Fibroblast of skin of right quadriceps (primary cell): ENCODE measurements at places on chromosomes 2 and 18.
A peak's percentile ranks its signal among the peaks of the same experiment; 100 is the strongest.

- no peak for DNase-seq
These were observed 7.9 kb downstream of the PMAIP1 start for GRCh38 chr18:59907660-59908059.

GRCh38 chr2:20578895-20579825 lies 71.7 kb downstream of the HS1BP3 start:
- DNase-seq = peak; percentile 98

- DNase-seq = no peak
These were observed 15.9 kb downstream of the CAPG start for GRCh38 chr2:85394261-85394681.

DNA sequence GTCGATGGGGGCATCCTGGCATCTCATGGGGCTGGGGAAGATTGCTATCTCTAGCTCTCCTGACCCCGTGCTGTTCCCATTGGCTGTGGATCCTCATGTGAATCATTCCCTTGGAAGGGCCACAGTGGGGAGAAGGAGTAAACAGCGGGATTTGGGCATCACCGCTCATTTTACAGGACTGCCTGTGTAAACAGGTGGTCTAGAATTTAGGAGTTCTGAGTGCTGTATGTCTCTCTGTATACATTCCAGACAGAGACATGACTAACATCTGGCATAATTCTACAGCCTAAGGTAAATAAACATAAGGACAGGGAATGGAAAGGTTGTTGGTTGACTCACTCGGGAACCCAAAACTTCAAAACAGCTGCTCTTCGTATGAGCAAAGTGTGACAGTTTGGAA lies 92.7 kb downstream of the COPS8 start:
- peak; percentile 92 for DNase-seq

DNA sequence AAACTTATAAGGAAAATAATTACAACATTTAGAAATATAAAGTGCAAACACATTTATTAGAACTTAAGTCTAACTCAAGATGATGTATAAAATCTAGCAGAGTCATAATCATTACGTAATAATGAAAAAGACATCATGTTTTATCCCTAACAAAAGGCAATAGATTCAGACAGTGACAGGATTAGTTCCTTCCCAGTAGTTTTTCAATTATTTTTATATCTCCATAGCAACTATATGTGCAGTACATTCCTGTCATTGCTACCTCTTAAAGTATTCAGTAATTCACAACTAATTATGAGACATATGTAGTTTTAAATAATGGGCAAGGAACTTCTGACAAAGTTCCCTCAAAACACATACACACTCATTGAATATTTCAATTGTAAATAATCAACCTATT lies 687.9 kb downstream of the CCDC85A start:
- DNase-seq = peak; percentile 8

- DNase-seq = no peak
These were observed 97.7 kb downstream of the CAPN13 start for GRCh38 chr2:30709516-30709915.

DNA sequence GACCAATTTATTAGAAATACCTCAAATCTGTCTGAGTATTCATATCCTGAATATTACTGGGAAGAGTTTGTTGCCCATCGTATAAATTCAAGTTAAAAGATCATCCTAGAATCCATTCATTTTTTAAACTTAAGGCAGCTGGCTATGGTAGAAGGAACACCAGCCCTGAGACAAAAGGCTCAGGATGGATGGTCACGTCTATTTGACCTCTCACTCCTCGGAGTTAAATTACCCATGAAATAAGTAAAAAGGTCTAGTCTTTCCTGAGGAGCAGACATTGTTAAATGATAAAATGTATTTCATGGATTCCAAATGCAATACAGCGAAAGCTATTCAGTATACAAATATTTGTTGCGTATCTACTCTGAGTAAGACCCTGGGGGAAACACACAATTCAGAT lies 826.0 kb upstream of the LRATD1 start:
- no peak for DNase-seq

DNA sequence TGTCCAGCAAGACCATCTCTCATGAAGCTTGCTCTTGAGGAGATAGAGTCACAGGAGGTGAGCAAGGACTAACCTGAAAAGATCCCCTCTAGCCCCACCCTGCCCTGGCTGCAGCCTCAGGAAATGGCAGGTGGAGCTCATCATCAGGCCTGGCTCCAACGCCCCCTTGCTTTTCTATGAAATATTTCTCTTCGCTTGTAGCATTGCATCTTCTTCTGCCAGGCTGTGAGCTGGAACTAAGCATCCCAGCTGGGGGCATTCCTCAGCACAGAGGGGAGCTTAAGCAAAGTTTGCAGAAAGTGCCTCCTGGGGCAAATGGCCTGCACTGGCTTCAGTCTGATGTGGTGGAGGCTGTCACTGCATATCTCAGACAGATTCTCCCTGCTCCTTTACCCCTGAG lies 90.1 kb upstream of the LGALSL start:
- no peak for DNase-seq

- DNase-seq = no peak
These were observed 447 bp upstream of the MRPL19 start for GRCh38 chr2:75646090-75646582.

GRCh38 chr2:157856187-157856515 lies 20.0 kb downstream of the ACVR1 start:
- peak; percentile 43 for DNase-seq

GRCh38 chr2:131145040-131145439 lies 39.9 kb downstream of the PLEKHB2 start:
- no peak for DNase-seq

DNA sequence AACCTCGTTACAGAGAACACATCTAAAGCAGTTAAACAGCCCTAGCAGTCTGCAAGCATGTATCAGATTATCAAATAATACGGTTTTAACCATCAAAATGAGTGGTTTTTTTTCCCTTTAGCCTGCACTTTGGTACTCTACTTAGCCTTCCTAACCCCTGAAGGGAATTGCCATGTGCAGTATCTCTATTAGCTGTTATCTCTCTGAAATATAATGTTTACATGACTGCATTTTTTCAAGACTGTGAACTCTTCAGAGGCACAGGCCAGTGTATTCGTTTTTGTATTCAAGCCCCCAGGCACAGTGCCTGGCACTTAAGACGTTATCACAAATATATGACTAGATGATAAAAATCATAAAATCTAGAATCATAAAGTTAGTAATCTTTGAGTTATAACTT lies 509.5 kb downstream of the PARD3B start:
- DNase-seq = no peak

DNA sequence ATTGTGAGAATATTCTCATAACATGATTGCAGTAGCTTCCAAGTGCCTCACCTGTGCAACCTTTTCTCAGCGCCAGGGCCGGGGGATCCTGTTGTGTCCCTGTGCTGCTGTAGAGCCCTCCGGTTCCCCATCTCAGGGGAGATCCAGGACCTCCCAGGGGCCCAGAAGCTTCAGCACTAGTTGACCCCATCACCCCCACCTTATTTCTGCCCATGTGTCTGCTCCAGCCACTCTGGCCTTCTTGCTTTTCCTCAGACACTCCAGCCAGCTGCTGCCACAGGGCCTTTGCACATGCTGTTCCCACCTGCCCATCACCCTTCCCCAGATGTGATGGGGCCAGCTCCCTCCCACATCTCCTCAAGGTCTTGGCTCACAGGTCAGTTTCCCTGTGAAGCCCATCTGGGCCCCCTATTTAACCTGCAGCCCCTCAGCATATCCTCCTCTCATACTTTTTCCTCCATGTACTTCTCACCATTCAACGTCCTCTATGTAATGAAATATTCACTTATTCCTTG lies 226.5 kb downstream of the SEPTIN10 start:
- DNase-seq = no peak

- DNase-seq = no peak
These were observed 278.8 kb downstream of the TNS1 start for GRCh38 chr2:217723981-217724380.

- DNase-seq = no peak
These were observed 519 bp downstream of the TEX261 start for GRCh38 chr2:70994009-70994698.

DNA sequence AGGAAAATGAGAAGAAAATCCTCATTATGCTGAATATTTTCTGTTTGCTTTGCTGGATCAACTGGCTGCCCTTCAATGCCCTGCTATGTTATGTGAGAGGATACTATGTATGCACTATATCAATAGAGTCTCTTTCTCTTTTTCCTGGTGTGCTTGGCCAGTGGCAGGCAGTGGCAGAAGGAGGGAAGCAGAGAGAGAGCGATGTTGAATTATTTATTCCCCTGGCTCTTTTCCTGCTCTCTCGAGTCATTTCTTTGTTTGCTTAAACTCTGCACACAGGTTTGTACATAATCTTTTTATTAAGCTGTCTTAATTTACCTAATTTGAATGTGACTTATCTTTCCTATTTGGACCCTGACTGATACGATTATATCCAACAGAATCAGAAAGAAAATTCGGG lies 1727.3 kb downstream of the SUCLG1 start:
- DNase-seq = no peak

- peak; percentile 61 for DNase-seq
These were observed 49.8 kb downstream of the SLC14A2 start for GRCh38 chr18:45664824-45665763.

- no peak for DNase-seq
These were observed 265.8 kb upstream of the ID2 start for GRCh38 chr2:8416001-8416571.

GRCh38 chr2:68753318-68753717 lies 18.7 kb downstream of the ARHGAP25 start:
- DNase-seq = no peak

- peak; percentile 56 for DNase-seq
These were observed 169.6 kb downstream of the FMNL2 start for GRCh38 chr2:152504618-152505017.

- DNase-seq = peak; percentile 53
These were observed 57.8 kb downstream of the ADD2 start for GRCh38 chr2:70710038-70710690.

DNA sequence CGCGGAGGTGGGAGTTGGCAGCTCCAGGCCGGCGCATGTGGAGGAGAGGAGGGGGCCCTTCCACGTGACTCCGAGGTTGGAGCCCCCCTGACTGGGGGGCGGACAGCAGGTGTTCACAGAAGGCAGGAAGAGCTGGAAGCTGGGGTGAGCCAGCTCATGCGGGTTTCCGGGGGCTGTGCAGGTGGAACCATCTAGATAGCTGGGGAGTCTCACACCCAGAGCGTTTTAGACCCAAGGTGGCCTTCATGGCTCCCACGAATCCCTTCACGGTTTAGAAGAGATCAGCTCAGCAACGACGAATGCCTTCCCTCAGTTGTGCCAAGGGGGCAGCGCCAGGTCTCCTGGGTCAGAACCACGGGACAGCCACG lies 740.5 kb upstream of the SALL3 start:
- no peak for DNase-seq

DNA sequence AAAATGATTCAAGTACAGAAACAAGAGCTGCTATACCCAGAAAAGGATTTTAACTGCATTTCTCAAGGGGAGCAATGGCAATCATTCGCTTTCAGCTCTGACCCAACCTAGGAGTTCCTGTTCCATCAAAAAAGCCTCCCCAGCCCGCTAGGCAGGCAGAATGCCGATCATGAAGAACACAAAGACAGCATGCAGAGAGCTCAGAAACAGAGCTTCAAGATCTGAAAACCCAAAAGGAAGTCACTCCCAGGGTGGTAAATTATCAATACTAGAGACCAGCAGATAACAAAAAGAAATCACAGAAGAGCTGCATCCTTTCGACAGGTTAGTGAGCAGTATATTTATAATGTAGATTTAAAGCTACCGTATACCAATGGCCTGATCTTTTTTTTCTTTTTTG lies 84.8 kb upstream of the CRIM1 start:
- DNase-seq = no peak

GRCh38 chr2:19574778-19575260 lies 216.4 kb upstream of the OSR1 start:
- DNase-seq = peak; percentile 90

DNA sequence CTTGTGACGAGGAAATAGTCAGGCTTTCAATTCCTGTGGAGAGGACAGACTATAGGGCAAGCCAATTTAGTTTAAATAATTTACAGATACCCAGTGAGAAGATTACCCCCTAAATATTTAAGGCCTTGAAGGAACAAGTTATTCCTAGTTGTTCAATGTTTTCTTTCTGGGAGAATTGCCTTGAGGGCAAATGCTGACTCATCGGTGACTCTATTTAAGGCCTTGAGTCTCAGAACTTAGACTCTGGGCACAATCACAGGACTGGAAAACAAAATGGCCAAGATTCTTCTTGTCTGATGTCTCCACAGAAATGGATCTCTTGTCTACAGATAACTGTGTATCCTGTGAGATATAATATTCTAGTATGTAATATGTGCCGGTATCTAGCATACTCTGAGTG lies 467.1 kb downstream of the SUCLG1 start:
- DNase-seq = no peak

- DNase-seq = no peak
These were observed 69.2 kb downstream of the KCNF1 start for GRCh38 chr2:10980886-10981425.

DNA sequence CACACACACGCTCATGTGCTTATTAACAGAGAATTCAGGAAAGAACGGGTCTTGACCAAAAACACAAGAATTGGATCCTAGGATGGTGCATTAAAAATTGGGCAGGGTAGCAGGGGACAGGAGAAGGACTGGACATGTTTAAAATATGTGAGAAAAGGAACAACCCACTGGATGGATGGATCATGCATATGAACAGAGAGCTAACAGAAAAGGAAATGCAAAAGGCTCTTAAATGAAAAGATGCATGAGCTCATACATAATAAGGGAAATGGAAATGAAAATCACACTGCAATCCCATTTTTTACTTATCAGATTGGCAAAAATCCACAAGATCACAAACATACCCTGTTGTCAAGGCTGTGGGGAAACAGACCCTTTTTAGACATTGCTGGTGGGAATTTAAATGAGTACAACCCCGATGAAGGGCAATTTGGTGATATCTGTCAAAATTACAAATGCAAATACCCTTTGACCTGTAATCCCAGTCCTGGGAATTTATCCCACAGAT lies 440.6 kb upstream of the SLC14A2 start:
- DNase-seq = no peak

DNA sequence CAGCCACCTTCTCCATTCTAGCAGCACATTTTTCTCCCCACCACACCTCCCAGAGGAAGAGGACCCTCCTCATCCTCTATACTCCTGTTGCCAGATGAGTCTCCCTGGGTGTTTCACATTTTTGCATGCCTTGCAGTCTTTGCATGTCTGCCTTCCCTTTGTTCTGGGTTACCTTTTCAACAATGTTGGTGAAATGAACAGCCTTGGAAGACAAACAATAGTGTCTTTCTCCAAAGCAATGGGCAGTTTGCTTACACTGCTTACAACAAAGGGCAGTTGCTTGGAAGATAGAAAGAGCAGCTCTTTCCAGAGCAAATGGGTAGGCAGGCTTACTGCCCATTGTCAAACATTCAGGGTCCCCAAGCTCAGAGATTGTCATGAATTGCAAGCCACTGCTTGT lies 14.5 kb upstream of the SEH1L start:
- DNase-seq = no peak

DNA sequence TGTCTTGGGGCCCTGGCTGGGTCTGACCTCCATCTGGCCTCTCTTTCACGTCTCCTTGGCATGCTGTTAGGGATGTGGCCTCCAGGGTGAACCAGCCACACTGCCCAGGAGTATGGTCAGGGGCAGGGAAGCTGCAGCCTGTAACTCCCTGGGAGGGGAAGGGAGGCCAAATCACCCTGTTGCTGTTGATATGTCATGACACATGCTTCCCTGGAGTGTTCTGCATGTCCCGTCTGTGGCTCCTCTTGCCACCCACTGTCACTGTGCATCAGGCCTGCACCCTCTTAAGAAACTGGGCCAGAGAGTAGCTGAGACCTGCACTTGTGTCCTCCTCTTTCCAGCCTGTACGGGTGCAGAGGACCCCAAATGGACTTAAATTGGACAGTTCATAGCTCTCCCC lies 221.3 kb downstream of the FHOD3 start:
- DNase-seq = no peak
